Activated naive CD8-positive, alpha-beta T cell treated with anti-CD3 and anti-CD28 coated beads for 36 hours (primary cell): ENCODE measurements at places on chromosomes 4 and X.

DNA sequence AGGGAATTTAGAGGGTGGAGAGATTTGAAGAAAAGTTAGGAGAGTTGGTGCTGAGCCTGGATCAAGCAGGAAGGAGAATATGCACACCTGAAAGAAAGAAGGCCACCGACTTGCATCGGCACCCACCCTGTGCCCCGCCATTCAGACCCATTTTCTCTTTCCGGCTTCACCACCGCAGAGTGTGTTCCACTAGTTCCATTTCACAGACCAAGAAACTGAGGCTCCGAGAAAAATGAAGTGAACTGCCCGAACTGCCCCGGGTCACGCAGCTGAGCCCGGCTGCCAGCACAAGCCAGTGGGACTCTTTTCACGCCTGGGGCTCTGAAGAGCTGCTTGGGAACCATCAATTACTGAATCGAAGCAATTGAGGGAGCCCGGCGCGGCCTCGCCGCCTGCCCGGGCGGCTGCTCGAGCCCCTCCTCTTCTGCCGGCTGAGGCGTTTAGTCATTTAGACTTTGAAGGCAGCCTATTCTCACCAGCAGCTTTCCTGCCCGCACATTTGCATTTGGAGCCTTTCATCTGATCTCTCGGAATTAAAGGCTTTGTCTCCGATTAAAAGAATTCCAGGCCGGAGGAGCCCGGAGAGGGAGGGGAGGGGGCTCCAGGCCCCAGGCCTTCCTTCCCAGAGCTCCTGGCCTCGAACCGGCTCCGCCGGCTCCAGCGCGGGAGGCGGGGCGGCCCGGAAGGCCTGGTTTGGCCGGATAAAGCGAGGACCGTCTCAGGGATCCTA is 140.2 kb upstream of the PJA1 start:
- no peak for DNase-seq

DNA sequence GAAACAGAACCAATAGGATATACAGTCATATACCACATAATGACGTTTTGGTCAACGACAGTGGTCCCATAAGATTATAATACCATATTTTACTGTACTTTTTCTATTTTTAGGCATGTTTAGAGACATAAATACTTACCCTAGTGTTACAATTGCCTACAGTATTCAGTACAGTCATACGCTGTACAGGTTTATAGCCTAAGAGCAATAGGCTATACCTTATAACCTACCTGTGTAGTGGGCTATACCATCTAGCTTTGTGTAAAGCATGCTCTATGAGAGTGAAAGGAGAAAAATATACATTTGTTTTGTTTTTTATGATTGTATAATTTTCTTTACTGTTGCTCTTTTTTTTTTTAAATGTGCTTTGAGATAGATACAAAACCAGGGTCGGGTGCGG is 52.0 kb upstream of the PABPC1L2A start:
- DNase-seq = no peak

- no peak for DNase-seq
Measured at GRCh38 chr4:81180916-81181315, 34.1 kb downstream of the PRKG2 start.

- peak; percentile 34 for DNase-seq
Measured at GRCh38 chrX:129980540-129981199, 1.8 kb upstream of the BCORL1 start.

- no peak for DNase-seq
Measured at GRCh38 chr4:61254406-61254805, 54.3 kb downstream of the ADGRL3 start.

GRCh38 chr4:108174856-108175255 is 6.1 kb upstream of the LEF1 start:
- DNase-seq = no peak

DNA sequence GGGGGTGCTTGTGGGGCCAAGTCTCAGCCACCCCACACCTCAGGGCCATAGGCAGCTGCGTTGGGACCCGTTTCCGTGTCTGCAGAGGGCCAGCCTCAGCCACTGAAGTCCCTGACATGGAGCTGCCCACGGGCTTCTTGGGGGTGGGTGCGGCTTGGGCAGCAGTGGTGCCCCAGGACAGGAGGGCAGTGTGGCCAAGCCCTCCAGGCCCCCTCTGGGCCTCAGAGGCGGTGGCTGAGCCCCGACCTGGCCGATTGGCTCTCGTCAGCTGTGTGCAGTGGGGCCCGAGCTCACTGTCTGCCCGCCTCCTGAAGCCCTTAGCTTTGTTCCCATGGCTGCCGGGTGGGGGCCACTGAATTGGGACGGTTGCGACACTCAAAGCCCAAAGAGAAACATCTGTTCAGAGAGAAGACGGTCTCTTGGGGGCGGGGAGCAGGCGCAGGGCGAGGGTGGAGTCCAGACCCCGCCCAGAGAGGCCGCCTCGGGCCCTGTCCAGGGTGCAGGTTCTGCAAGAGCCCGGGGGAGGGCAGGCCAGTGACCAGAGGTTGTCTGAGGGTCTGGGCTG is 9.1 kb downstream of the FGFR3 start:
- DNase-seq = no peak

DNA sequence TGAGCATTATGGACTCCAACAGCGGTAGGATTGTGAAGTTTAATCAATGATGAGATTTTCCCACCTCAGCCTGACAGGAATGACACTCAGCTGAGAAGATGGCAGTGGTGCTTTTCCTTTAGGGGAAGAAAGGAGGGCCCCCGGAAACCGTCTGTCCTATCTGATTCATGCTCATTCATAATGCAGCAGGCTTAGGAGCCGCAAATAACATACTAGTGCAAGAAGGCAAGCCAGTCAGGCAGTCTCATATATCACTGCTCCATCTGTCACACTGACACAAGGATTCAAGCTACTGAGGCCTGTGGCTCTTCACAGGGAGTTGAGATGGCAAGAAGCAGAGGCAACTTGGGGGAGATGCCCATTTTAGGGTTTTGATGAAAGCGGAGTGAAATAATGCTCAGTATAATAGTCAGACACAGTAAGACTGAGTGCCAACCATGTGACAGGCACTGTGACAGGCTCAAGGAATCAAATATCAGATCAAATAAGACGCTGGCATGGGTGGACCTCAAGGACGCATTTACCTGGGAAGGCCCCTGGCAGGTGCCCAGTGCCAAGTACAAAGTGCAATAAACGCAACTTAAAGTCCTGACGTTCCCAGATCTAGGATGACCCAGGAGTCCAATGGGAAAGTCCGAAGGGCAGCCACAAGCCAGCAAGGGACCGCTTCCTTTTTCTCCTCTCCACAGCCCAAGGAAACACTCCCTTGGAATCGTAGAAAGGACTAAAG is 63.4 kb downstream of the FHDC1 start:
- DNase-seq = no peak

DNA sequence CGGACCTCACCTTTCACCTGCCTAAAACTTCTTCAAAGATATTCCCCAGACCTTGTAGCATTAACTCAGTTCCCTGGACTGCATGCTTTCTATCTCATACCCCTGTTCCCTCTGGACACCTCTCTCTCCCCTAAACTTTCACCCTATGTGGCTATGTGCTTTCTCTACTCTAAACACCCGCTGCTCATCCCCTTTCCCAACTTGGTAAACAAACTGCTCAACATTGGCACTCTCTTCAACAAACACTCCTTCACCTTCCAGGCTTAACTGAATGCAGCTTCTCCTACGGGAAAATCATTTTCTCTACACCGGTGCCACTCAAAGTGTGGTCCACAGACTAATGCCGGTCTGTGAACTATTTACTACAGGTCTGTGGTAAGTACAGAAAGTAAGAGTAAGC is 19.9 kb downstream of the PHF8 start:
- DNase-seq = no peak

GRCh38 chr4:101240099-101240498 is 107.2 kb downstream of the PPP3CA start:
- no peak for DNase-seq

DNA sequence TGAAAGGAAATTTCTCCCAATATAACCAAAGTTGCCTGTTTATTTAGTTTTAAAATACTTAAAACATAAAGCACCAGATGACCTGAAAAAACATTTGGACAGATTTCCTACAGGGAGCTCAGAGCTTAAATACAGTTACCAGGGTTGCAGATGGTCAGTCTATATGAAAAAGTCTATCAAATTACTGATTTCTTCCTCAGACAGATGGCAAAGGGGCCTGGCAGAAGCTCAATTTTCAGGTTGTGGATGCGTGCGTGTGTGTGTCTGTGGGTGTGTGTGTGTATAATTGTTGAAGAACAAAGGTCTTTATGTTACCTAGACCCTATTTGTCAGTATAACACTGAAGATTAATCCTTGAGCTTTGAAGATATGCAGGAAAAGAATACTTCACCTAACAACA is 169.4 kb downstream of the MAD2L1 start:
- DNase-seq = no peak

DNA sequence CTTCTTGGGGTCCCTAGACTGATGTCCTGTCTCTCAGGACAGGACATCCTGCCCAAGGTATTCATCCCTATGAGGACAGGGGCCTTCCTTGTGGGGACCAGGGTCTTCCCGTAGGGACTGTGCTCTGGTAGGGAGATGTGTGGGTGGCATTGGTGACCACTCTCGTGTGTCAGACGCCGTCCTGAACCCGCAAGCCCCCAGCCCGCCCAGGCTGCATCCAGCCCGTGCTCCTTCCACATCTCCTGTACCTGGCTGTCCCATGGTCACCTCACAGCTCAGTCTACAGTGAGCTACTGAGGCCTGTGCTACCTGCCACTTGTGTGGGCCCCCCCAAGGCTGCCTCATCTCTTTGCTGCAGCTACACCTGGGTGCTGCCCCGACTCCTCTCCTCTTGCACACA is 24.0 kb downstream of the WFS1 start:
- DNase-seq = no peak

- DNase-seq = no peak
Measured at GRCh38 chrX:21723814-21724213, 34.1 kb downstream of the SMPX start.

DNA sequence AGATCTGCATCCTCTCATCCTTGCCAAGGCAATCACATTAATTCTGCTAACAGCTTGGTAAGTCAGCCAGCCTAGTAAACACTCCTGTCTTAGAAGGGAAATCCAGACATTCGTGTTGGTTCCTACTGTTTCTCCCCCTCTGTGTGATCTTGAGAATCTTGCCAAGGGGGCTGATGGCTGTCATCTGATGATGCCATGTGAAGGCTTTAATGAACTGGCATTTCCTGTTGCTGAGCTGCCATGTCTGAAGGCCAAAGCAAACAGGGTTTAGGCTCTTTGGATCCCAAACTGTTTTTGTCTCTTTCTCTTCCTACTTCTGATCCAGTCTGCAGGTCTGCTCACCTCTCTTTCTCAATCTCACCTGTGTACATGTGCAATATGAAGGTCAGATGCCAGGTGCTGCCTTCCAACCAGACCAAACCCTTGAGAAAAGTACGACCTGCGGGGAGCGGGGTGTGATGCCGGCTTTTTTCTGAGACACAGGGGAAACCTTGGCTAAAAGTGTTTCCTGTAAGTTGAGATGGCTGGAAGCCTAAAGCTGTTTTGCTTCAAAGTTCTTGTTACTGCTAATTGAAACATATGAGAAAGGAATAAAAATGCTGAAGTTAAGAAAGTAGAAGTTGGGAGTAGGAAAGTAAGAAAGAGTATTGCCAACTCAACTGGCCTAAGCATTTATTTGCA is 532.9 kb downstream of the ANKRD50 start:
- no peak for DNase-seq
